Activated T-helper 9 cell treated with anti-CD3 and anti-CD28 coated beads, Interleukin-2, amount 50 U/mL, for 16 hours (primary cell): ENCODE measurements at places on chromosomes 5 and 9.
A peak's percentile ranks its signal among the peaks of the same experiment; 100 is the strongest.

DNA sequence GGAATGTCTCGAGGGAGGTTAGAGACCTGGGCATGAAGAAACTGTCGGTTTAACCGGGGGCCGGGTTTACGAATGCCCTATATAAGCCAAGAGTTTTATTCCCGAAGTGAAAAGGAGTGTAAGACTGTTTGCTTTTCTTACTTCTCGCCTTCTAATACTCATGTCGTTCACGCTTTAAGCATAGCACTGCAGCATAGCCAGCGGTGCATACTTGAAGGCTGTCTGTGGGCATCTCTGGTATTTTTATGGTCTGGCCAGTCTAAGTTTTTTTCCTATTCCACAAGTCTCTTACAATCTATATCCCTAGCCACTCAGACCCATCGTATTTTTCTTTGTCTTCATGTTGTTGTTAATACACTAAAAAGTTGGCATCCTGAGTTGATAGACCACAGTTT lies 1.2 kb downstream of the UHRF2 start:
- DNase-seq = no peak

DNA sequence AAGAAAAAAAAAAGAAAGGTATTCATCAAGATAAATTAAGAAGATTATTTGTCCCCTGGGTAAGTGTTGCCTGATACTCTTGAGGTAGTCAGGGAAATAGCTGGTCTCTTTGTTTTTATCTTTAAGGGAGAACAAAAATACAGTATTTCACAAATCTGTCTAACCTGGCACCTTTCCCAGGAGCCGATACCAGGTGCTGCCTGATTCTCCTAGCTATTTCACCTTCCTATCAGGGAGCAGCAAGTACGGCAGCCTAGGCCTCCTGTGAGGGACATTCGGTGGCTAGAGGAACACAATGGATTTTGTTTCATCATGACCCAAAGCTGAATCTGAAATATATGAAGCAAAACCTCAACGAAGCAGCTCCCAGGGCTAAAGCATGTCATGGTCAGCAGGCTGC lies 86.0 kb downstream of the TARS1 start:
- no peak for DNase-seq

DNA sequence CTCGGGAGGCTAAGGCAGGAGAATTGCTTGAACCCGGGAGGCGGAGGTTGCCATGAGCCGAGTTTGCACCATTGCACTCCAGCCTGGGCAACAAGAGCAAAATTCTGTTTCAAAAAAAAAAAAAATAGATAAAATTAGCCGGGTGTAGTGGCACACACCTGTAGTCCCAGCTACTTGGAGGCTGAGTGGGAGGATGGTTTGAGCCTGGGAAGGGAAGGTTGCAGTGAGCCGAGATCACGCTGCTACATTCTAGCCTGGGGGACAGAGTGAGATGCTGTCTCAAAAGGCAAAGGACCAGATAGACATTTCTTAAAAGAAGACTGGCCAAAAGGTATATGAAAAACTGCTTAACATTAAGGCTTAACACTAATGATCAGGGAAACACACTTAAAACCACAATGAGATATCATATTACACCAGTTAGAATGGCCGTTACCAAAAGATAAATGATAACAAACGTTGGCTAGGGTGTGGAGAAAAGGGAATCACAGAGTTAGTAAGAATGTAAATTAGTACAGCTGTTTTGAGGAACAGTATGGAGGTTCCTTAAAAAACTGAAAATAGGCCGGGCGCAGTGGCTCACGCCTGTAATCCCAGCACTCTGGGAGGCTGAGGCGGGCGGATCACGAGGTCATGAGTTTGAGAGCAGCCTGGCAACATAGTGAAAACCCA lies 10.1 kb upstream of the MARVELD2 start:
- no peak for DNase-seq

DNA sequence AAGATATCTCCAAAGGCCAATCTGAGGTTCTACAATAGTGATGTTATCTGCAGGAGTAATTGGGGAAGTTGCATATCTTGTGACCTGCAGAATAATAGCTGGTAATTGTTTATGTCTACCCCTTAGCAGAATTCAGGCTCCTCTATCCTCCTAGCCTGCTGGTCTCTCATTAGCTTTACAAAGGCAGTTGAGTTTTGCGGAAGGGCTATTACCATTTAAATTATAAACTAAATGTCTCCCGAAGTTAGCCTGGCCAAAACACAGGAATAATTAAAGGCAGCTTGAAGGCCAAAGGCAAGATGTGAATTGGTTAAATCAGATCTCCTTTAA lies 168.7 kb downstream of the TTC39B start:
- no peak for DNase-seq

GRCh38 chr9:83583151-83584014 lies 39.6 kb upstream of the IDNK start:
- no peak for DNase-seq

DNA sequence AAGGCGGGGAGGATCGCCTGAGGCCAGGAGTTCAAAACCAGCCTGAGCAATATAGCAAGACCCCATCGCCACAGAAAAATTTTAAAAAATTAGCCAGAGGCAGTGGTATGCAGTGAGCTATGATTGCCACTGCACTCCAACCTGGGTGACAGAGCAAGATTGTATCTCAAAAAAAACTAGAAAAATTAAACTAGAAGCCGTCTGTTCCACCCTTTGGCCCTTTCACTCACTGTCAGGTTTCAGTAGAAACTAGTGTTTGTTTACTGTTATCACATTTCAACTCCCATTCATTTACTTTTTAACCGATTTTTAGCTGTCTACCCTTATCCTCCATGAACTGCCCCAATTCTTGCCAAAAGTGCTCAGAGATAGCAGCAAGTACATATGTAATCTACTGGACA lies 8.3 kb downstream of the UGCG start:
- no peak for DNase-seq

- DNase-seq = no peak
Observed at GRCh38 chr9:112520069-112520468, 33.4 kb downstream of the KIAA1958 start.

DNA sequence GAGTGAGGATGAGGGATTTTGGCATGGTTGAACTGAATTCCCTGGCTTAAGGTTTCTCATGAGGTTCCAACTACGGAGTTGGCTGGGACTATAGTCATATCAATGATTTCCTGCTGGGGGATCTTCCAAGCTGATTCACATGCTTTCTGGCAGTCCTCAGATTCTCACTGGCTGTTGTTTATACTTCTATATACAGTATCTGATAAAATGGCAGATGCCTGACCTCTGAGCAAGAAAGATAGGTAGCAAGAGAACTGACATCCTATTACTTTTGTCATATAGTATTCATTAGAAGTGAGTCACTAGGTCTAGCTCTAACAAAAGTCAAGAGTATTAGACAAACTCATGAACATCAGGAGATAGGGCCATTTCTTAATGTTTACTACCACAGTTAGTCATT lies 440.9 kb upstream of the EDIL3 start:
- no peak for DNase-seq

DNA sequence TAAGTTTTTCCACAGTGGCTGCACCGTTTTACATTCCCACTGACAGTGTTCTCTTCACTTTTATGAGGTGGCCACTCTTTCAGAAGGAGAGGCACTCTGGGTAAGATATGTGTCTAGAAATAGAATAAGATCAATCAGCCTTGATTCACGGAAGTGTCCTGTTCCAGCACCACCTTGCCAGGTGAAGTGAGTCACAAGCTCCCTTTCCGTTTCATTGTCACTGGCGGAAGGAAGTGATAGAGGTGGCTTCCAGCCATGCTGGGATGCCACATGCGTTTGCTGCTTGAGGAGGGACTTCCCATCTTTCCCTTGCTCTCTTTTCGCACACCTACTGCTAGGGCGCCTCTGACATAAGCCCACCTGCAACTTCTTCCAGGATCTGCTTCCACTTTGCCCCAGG lies 217.1 kb downstream of the PIK3R1 start:
- DNase-seq = peak; percentile 20

GRCh38 chr5:33711094-33711679 lies 180.6 kb downstream of the ADAMTS12 start:
- DNase-seq = no peak

DNA sequence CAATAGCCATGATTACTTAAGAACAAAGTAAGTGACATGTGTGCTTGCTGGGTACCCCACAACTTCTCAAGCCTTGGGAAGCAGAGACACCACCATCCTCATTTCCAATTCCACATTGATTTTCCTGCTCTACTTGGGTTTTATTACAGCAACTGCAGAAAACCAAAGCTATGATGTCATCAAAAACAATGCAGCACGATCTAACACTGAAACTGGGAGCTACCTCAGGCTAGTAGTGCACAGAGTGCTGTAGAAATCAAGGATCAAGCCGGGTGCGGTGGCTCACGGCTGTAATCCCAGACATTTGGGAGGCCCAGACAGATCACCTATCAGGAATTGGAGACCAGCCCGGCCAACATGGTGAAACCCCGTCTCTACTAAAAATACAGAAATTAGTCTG lies 174.4 kb upstream of the MSX2 start:
- DNase-seq = no peak

DNA sequence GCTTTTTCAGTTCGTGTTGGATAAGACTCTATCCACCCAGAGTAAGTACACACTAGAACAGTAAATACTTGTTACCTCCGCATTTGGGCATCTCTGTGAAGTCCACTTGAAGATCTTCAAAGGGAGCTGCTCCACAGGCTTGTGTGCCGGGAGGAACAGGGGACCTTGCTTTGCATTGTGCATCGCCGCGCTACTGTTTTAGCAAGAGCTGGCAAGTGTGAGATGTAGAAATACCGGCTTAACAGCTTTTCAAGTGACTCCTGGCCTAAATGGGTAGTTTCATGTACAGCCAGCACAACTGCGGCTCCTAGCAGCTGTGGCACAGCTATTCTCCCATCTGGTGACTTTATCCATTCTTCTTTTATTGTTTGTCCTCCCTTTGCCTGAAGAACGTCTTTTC lies 8.4 kb upstream of the ZNF354C start:
- DNase-seq = no peak

DNA sequence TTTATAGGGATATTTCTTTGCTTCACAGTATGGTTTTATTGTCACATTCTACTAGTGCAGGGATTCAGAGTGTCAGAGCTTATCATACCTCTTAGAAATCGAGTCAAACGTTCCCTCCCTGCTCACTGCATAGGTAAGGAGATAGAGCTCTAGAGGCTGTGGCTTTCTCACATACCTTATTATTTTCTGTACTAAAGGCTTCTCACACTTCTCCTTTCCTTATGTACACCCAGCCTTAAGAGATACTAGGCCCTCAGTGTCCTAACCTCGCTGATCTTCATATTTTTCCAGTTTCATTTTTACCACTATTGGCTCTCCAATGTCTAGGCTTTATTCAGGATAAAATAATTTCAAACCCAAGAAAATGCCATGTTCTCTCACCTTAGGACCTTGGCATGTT lies 297.3 kb upstream of the RIOK2 start:
- no peak for DNase-seq

GRCh38 chr5:153964880-153965645 lies 73.6 kb downstream of the FAM114A2 start:
- DNase-seq = no peak

DNA sequence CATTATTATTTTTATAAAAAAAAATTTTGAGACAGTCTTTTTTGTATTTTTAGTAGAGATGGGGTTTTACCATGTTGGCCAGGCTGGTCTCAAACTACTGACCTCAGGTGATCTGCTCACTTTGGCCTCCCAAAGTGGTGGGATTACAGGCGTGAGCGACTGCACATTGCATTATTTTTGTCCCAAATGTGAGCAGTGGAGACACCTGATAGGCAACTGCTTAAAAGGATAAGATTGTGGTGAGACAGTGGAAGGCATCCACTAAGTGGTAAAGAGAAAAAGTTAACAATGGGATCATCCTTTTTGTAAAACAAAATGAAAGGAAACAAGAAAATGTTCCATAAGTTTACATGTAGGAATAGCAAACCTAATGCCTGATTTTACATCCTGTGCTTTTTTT lies 2.0 kb upstream of the CENPH start:
- no peak for DNase-seq

GRCh38 chr5:116410336-116410890 lies 164.2 kb downstream of the SEMA6A start:
- DNase-seq = no peak

DNA sequence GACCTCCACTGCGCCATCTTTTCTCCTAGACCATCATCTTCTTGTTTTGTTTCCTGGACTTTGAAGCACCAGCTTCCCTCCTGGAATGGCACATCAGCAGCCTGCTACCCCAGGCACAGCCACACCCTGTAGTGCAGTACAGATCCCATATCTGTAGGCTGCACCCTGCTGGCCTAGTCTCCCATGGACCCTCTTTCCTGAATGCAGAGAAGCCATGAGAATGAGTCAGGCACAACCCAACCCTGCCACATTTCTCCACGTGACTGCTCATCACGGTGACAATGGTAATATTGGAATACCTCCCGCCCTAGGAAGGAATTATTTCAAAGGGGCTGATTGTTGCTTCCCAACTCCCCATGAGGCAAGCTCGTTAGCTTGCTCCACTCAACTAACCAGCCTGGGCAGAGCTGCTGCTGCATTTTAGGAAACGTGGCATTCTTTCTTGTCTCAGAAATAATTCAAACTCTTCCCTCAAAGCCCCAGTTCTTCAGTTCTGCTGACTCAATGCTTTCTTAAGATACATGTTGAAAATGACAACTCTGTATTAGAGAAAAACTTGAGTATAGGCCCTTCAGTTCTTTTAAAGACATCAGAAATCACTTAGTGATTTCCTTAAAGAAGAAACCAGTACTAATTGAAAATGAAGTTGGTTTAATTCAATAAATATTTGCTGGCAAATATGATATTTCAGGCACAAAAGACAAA lies 328.1 kb downstream of the MLLT3 start:
- DNase-seq = no peak

DNA sequence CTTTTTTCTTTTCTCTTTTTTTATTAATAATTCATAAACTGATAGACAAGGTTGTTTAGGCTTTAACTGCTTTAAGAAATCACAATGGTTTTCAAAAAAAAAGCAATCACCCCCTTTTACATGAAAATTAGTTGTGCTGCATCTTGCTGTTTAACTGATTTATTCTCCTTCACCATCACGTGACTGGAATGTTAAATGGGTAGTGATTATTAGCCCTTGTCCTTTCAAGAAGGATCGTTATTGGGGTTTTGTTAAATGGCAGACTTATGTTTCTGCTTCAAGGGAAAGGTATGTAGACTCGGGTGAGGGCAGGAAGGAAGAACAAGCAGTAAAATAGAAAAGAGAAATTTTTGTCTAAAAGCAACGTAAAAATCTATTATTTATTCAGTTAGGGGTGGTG lies 175.6 kb upstream of the TLE4 start:
- no peak for DNase-seq

DNA sequence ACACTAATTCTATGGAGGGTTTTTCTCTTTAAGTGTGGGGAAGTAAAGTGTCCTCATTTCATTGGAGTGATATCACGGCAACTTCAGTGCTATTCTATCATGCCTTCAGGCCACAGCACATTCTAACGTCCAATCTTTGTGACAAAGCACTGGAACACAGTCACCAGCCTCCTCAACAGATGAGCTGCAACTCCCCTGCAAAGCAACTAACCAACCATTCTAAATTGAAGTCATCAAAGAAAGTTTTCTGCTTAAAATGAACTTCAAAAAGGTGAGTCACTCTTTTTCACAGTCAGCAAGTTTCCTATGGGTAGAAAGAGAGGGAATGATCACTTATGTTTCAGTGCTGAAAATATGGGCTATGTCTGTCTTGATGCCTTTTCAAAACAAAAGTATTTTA lies 190.8 kb downstream of the ELAVL2 start:
- DNase-seq = no peak

GRCh38 chr5:153899746-153900145 lies 139.0 kb downstream of the FAM114A2 start:
- no peak for DNase-seq
